ENCODE measurements at places on chromosomes 6 and 20.

DNA sequence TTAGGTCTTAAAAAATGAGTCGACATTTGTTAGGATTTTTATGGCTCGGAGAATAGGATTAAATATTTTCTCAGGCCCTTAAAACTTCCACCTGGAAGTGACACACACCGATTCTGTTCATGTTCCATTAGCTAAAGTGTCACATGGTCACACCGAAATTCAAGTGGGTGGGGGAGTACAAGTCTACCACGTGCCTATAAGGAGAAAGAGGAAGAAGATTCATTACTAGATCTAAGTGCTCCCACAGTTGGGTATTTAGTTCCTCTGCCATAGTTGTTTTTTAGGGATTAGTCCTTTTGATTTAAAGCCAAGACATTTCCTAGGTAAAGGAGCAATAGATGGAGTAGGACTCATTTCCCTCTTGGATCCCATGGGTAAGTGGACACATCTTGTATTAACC, 4.9 kb upstream of the TOX2 start:
- DNase-seq = no peak

GRCh38 chr6:139422105-139423036, 47.9 kb upstream of the CITED2 start:
- no peak for DNase-seq

DNA sequence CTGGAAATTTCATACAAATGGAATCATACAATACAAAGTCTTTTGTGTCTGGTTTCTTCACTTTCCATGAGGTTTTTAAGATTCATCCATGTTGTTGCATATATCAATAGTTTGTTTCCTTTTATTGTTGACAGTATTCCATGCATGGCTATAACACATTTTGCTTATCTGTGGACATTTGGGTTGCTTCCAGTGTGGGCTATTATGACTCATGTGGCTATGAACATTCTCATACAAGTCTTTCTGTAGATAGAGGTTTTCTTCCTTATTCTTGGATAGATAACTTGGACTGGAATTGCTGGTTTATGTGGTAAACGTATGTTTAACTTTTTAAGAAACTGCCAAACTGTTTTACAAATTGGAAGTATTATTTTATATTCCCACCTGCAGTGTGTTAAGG, 30.0 kb upstream of the KIF6 start:
- no peak for DNase-seq

GRCh38 chr20:59094576-59094975, 52.0 kb upstream of the PRELID3B start:
- no peak for DNase-seq

GRCh38 chr20:47544240-47544639, 42.6 kb downstream of the NCOA3 start:
- no peak for DNase-seq

- DNase-seq = no peak
These were observed 54.0 kb downstream of the EFCAB8 start for GRCh38 chr20:32912688-32913087.

- no peak for DNase-seq
These were observed 90.9 kb upstream of the MC3R start for GRCh38 chr20:56157530-56158203.

GRCh38 chr20:50055524-50056083, 57.3 kb downstream of the UBE2V1 start:
- DNase-seq = no peak

GRCh38 chr20:62822788-62823651, 6.2 kb downstream of the COL9A3 start:
- DNase-seq = no peak

- no peak for DNase-seq
These were observed 334.9 kb upstream of the JARID2 start for GRCh38 chr6:14910692-14911547.

GRCh38 chr20:63318391-63319163, 25.6 kb downstream of the COL20A1 start:
- no peak for DNase-seq

DNA sequence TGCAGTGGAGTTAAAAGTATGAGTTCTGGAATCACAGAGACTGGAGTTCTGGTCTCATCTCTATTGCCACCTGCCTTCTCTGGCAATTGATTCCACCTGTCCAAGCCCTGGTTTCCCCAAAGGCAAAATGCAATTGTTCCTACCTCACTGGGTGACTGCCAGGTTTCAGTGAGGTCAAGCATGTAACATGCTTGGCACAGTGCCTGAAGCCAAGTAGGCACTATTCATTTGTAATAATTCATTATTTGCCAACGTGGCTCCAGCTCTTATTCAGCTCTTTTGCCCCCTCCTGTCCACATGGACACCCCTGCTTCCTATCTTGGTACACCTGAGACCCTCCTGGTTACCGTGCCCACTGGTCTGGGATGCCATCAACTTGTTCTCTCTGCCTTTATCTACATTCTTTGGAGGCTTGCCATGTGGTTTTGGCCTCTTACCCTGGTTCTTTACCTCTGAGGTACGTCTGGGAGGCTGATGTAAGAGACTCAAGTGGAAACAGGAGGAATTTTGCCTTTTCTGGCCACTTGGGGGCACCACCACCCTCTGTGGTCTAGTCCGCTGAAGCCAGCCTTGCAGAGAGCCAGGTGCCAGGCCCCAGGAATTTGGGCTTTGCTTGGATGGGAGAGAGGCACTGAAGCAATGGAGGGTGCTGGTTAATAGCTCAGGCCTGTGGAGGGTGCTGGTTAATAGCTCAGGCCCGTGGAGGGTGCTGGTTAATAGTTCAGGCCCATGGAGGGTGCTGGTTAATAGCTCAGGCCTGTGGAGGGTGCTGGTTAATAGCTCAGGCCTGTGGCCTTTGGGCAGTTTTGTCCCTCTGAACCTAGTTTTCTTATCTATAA, 1.7 kb downstream of the KCNK15 start:
- peak; percentile 46 for DNase-seq

- no peak for DNase-seq
These were observed 196.2 kb downstream of the BTBD9 start for GRCh38 chr6:38443352-38444144.

DNA sequence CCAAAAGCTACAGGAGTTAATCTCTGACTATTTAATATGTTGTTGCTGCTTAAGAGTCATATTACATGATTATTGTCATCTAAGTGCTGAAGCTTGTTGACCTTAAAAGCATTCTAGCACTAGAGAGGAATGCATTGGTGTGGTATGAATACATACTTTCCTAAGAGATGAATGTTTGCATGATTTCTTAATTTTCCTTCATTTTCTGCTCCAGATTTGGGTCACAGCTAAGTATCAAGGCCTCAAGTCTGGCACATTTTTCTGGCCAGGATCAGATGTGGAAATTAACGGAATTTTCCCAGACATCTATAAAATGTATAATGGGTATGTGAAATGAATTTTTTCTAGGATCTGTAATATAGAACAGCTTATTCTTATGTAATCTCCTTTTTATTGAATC, 53.6 kb downstream of the ENPP1 start:
- DNase-seq = no peak

- DNase-seq = no peak
These were observed 59.3 kb upstream of the ZNF217 start for GRCh38 chr20:53652859-53653517.

GRCh38 chr20:6657111-6657510, 110.4 kb upstream of the BMP2 start:
- no peak for DNase-seq

GRCh38 chr6:75843396-75843795, 94.4 kb downstream of the MYO6 start:
- DNase-seq = no peak

- no peak for DNase-seq
These were observed 160.7 kb upstream of the PDE10A start for GRCh38 chr6:165823609-165824326.

- no peak for DNase-seq
These were observed 87.8 kb downstream of the UTRN start for GRCh38 chr6:144372611-144373594.

- DNase-seq = no peak
These were observed 6.2 kb upstream of the CD93 start for GRCh38 chr20:23092384-23092756.

GRCh38 chr20:62356589-62357186, 10.4 kb downstream of the LAMA5 start:
- DNase-seq = no peak

DNA sequence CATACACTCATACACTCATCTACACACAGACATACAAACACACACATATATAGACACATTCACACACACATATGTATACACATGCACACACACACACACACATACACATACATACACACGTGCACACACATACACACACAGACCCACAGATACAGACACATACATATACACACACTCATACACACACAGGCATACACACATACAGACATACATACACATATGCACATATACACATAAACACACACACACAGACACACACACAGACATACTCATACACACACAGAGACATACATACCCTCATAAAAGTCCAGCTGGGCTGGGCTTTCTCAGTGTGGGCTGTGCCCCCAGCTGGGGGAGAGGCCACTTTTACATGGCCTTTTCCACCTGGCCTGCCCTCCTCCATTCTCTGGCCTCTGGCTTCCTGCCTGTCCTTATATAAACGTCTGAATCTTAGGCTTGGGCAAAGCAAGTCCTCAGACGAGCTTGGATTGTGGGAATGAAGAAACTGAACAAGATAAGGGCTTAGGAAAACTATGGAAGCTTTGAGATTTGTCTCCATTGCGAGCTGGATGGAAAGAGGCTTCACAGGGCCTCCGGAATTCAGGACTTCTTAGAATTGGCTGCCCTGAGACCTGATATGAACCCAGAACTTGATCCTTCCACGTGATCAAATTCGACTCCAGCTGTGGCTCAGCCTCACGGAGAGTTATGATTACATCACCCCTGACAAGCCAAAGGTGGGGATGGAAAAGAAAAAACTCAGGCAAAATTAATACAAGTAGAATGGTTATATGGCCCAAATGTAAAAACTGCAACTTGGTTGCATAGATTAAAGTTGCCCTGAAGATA, 22.5 kb upstream of the CST3 start:
- DNase-seq = no peak

- peak; percentile 33 for DNase-seq
These were observed 1.4 kb downstream of the BACH2 start for GRCh38 chr6:90294989-90295853.

All from stimulated activated CD4-positive, alpha-beta T cell treated with anti-CD3 and anti-CD28 coated beads, Interleukin-1b, Interleukin-23, amount 100 ng/mL, for 1 hour (primary cell).